NCI-H187 treated with DMSO at 0.1 percent for 48 hours (cell line): ENCODE measurements at places on chromosomes 12 and 14.
A peak's percentile ranks its signal among the peaks of the same experiment; 100 is the strongest.

DNA sequence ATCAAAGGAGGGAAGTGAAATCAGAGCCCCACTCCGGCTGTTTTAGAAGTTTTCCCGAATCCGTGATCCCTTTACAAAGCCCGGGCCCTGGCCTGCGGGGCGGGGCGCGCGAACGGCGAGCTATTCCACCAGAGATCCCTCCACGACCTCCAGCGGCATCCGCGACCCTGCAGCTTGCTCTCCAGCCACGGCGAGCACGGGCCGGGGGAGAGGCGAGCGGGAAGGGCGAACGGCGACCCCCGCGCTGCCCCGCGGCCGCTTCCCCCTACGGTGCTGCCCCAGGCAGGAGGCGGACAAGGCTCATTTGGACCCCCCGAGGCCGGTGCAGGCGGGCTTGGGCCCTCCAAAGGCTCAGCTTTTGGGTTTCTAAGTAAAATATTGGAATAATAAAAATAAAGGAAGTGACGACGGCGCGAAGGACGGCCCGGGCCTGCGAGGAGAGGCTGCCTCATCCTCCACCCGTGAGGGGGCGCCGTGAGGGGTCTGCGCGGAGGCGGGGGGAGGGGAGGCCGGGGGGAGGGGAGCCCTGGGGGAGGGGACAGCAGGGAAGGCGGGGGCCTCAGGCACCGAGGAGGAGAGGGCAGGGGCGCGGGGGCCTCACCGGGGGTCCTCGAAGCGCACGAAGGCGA is 613 bp downstream of the SRSF9 start:
- no peak for DNase-seq

DNA sequence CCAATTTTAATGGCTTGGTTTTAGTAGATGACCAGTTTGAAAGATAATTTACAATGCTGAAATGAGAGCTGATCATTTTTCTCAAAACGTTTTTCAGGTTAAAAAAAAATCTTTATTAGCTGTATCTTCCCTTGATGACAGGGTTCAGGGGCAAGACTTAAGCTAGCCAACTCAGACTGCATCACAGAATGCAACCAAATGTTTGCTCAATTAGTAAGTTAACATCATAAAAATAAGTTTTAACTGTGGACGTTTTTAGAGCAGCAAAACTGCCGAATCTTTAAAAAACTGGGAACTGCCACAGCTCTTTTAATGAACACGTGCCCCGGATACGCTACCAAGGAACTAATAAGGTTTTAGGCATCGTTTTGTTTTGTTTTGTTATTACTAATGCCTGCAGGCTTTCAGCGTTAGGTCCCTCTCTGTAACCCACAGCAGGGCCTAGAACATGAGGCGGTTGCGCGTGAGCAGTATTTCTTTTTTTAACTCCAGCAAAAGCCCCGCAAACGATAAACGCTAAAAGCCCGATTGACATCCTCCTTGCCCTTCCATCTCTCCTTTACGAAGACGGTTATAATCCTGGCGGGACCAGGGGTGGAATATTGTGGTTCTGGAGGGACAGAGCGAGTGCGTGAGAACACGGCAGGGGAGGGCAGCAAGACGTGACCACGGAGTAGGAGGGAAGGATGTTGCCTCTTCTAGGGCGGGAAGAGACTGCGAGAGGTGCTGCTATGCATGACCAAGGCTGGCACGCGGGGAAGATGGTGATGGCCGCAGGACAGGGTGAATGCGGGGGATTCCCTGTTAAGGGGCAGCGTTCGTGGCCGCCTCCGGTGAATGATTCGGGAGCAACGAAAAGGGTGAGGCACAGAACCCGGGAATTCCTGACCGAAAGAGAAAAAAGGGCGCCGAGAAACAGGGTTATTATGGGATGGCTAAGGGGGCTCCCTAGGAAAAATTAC is 652 bp downstream of the SUPT16H start:
- DNase-seq, result no peak

- peak; percentile 62 for DNase-seq
Observed at GRCh38 chr14:61025251-61026223, 44.5 kb downstream of the SLC38A6 start.

- no peak for DNase-seq
Observed at GRCh38 chr14:87084908-87085307, 908.1 kb downstream of the GALC start.

DNA sequence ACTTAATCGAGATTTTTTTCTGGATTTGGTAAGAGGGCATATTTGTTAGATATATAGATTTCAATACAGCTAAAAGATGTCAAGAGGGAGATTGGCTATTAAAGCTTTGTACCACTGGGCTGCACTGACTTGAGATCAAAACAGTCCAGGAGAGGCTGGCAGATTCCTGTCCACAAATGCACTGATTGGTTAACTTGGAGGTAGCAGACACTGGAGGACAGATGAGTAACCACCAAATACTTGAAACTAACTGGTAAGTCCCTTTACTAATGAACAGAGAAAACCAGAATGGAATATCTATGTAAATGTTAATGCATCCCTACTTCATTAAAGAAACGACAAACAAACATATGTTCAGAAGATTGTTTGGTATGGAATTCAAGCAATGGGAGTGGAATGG is 416.6 kb downstream of the LRIG3 start:
- no peak for DNase-seq

- no peak for DNase-seq
Observed at GRCh38 chr12:38961683-38962082, 56.3 kb upstream of the CPNE8 start.
